Ovary (tissue), 10 donors: ENCODE measurements at places on chromosomes 1 and 21.

GRCh38 chr1:230896779-230897178 lies 28.5 kb upstream of the C1orf198 start:
- DNase-seq, result no peak

DNA sequence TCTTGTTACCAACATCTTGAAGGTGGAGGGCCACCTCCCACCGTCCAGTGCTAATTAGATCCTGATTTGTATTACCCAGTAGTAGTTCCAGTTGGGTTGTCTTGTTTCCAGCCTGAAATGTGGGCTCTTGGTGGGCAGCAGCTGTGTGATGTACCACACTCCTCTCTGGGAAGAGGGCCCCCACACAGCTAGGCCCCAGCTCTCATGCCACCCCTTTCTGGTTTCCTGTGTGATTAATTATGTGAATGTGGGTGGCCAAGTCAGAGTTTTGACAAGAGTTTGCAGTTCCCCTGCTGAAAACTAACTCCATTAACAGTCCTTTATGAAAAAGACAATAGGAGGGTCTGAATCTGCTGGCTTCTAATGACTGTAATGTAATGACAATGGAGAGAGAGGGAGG lies 3.8 kb downstream of the HMGB4 start:
- no peak for DNase-seq

DNA sequence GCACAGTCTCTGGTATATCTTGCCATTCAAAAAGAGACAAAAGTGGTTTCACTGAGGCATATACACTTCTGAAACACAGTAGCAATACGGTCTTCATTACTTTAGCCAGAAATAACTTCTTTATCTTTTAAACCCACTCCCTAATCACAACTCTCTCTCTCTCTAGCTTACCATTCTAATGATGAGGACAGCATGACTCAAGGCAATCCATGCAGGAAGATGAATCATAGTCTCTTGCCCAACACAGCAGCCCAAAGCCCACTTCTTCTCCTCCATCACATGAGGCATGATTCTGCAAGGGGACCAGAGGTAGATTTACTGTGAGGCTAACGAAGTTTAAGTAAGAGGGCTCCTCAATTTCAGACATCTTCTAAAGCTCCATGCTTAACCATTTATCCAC lies 285.0 kb upstream of the NR5A2 start:
- no peak for DNase-seq

- no peak for DNase-seq
These were observed 74.6 kb downstream of the COLGALT2 start for GRCh38 chr1:183962903-183963302.

- peak; percentile 14 for DNase-seq
These were observed 17.3 kb downstream of the POFUT2 start for GRCh38 chr21:45270306-45270821.

DNA sequence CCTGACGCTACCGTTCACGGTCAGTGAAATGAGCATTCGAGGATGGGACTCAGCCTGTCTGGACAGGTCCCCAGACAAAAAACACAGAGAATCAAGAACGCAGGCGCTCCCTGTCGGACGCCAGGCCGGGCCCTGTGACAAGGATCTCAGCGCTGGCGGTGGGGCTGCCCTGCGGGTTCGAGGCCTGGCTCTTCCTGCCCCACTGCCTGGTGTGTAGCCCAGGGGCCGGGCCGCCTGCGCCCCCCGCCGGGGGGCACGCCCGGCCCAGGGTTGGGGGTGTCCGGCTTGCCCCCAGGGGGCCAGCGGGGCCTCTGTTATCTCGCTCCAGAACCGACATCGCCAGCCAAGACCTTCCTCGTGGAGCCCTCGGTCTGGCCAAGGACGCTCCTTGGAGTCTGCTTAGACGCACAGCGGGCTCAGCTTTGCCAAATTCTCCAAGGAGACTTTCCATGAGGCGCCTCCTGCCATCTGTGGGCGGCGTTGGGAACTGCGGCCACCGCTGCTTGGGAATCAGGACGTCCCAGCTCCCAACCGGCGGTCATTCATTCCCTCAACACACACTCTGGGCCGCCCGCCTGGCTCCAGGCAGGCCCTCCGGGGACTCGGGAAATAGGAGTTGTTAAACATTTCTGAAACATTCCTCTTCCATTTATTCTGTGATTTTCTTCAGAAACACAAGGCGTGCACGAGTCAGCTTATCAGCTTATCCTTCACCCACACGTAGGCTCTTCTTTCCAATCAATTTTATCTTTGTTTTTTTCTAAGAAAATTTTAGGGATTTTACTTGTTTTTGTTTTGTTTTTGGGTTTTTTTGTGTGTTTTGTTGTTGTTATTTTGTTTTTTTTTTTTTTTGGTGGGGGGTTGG lies 11.3 kb upstream of the RIPK4 start:
- DNase-seq, result peak; percentile 88

DNA sequence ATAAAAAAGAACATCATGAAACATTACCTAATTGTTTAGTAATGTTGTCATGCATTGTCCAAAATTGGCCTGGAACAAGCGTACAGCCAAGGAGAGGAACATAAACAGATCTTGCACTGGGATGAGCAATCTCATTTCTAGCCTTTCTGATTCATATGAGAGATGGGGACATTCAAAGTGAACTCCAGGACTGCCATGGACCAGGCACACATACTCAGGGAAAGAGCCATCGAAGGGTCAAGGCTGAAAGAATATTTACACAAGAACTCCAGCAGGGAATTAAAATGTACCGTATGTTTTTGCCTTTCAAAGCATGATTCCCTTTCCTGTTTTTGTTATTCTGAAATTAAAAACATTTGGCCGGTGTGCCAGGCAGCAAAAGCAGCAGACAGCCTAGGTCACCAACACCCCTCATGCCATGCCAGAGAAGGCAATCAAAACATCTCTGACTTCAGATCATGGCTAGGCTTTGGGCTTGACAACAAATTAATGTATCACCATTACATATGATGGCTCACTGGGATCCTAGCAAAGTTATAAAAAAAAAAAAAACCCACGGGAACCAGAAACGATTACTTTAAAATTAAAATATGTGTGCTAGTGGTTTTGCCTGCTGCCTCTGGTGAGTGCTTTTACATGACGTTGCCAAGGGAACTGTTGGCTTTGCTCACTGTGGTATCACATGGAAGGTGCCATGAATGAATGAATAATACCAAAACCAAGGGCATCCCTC lies 159.8 kb downstream of the TGFBR3 start:
- DNase-seq, result peak; percentile 60

- DNase-seq, result no peak
These were observed 177.5 kb downstream of the ZZZ3 start for GRCh38 chr1:77504986-77505385.

DNA sequence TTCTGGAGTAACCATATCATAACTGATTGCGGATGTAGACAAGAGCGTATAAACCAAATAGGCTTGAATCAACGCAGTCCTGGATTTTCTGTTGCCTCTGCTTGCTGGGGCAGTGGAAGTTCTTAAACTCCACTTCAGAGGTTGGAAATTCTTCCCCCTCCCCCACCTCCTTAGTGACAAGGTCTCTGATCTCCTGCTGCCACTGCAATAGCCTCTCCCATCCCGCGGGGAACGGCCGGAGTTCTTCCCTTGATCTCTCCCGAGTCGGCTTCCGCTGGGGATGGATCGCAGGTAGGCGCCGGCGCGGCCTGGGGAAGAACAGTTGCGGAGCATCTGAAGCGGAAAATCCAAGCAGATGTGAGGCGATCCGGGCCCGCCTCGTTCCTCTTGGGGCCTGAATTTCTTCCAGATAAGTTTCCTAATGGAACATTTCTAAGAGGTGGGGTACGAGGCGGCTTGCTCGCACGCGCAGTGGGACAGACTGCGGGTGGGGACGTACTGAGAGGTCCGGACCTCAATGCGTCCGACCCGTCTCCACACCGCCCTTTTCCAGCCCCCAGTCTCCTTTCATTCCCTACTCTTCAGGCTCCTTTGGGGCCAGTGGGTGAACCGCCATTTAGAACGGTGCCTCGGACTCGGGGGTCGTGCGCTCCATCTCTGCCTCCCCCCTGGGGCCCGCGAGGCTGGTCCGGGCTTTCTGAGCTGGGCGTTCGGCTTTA lies 3.1 kb upstream of the SIM2 start:
- no peak for DNase-seq

DNA sequence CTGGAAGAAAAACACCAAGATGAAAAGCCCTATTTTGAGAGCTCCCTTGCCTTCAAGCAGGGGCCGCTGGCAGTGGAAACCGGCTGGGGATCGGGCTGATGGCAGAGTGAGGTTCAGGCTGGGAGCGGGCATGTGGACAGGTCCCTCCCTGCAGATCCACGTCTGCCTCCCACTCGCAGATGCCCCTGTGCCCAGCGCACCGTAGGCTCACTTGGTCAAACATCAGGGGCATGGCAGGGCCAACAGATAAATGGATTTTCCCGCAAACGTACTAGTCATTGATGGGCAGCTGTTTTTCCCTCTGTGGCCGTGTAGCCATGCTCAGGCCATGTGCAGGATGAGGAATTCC lies 6.6 kb upstream of the C1orf174 start:
- no peak for DNase-seq

DNA sequence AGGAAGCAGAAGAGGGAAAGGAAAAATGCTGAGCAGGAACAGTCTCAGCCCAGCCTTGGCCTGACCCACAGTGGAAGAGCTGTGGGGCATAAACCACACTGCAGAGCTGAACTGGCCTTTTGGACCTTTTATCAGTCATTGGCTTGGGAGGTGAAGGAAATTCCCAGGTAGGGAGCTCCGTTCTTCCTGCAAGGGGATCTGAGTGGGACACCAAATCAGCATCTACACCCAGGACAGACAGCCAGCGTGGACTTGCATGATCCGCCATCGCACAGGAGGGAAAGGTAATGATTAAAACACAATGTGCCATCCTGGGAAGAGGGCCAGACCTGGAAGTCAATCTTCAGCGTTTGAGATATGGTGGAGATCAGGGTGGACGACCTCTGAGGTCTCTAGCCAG lies 1.2 kb upstream of the MTFR1L start:
- DNase-seq, result no peak

GRCh38 chr1:33274446-33274845 lies 18.2 kb downstream of the ZNF362 start:
- no peak for DNase-seq

DNA sequence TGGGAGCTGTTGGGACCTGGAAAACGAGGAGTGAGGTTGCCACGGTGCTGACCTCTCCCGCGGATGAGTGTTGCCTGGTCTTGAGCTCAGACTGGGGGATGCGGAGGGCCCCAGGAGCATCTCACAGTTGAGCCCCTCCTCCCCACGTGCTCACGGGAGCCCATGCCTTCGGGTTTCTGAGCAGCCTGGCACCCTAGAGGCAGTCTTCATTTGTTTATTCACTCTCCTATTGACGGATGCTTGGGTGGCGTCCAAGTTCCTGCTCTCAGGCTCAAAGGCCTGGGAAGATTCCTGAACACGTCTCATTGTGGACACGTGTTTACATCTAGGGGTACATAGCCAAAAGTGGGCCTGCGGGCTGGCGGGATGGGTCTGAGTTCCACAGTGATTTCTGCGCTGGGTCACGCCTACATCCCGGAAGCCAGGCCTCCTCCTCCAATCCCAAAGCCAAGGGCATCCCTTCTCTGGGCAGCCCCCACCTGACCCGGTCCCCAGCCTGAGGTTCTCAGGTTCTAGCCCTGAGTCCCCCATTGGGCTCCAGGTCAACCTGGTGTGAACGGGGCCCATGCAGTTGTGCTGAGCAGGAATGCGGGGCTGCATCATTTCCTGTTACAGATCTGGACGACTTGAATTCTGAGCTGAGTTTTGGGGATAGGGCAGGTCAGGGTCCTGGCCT lies 14.7 kb downstream of the WNT3A start:
- no peak for DNase-seq

DNA sequence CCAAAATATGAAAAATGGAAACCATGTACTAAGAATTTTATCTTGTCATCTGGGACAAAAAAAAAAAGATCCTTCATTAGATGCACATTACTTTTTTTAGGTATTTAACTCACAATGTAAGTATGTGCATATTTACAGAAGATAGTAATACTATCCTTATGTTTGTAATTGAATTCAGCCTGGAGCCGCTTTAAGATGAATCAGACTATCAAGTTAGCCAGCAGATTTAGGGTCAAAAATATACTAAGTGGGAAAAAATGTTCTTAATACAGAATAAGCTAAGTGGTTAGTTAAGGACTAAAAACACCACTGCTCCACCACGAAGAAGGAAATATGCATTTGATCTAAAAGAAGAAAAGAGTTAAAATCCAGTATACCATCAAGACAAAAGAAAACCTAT lies 49.1 kb downstream of the DSCAM start:
- no peak for DNase-seq

- no peak for DNase-seq
These were observed 165.3 kb downstream of the SLC35F3 start for GRCh38 chr1:234069760-234070159.

GRCh38 chr21:32735524-32735923 lies 7.7 kb upstream of the SYNJ1 start:
- DNase-seq, result no peak

- no peak for DNase-seq
These were observed 15.9 kb upstream of the SRSF4 start for GRCh38 chr1:29197590-29197924.
